ENCODE measurements at places on chromosomes 2 and 18.

DNA sequence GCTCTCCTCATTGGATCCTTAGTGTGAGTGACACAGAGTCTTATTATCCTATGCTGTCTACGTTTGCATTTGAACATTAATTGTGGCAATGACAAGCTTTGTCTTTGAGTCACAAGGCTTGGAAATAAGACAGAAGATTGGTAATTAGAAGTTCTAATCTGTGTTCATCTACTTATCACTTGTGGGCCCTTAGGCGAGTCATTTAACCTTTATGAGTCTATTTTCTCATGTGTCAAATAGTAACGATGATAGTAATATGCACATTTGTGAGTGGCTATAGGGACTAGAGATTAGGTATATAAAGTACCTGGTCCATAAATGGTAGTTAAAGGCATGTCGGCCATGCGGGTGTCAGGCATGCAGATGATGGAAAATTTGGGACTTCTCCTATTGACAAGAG is 105.6 kb upstream of the NABP1 start:
- no peak for DNase-seq

DNA sequence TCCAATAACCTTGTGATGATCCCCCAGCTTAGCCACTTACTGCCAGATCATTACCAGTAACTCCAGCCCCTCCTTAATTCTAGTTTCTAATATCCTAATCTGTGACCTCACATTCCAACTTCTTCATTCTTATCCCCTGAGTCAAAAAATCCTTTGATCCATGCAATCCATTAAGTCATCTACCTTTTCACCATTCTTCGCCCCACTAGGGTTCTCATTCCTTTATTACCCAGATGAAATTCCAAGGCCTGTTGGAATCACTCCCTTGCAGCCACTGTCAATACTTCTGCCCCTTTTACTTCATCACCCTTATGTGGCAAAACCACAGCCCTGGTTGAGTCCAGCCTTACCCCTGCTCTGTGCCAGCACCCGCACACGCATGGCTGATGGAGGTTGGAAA is 20.3 kb upstream of the IL36G start:
- DNase-seq, result no peak

GRCh38 chr2:152418688-152419087 is 83.7 kb downstream of the FMNL2 start:
- DNase-seq, result no peak

DNA sequence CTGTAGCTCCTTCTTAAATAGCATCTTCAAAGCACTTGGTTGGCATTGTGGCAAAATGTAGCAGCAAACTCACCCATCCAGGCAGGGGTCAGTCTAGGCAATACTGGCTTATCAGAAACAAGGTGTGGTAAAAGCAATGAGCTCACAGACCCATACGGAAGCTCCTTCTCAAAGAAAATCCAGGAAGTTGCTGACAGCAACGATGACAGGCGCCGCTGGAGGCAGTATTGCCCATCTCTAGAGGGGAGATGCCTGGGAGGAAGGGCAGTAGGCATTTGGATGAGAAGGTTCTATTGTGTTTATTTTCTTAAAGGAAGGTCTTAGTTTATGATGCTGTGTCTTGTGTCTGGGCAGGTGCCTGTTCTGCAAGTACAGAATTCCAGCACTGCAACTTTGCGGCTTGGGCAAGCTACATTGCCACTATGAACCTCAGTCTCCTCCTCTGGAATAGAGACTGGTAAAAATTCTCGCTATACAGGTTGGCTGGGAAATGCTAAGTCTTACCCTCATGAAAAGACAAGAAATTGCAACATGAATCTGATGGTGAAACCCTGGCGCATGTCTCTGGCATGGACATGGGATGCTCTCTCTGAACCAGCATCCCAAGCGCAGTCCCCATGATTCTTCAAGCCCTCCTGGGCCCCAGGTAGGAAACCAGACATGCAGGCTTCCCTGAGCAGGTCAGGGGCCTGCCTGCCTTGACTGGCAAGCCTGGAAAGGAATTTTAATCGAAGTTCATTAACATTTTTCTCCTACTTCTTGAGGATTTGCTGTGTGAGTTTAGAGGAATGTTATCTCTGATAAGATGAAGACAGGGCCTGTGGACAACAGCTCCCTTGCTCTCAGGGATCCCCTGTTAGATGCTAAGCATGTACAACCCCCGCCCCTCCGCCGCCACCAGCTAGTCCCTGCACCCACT is 156.0 kb downstream of the TFCP2L1 start:
- no peak for DNase-seq

DNA sequence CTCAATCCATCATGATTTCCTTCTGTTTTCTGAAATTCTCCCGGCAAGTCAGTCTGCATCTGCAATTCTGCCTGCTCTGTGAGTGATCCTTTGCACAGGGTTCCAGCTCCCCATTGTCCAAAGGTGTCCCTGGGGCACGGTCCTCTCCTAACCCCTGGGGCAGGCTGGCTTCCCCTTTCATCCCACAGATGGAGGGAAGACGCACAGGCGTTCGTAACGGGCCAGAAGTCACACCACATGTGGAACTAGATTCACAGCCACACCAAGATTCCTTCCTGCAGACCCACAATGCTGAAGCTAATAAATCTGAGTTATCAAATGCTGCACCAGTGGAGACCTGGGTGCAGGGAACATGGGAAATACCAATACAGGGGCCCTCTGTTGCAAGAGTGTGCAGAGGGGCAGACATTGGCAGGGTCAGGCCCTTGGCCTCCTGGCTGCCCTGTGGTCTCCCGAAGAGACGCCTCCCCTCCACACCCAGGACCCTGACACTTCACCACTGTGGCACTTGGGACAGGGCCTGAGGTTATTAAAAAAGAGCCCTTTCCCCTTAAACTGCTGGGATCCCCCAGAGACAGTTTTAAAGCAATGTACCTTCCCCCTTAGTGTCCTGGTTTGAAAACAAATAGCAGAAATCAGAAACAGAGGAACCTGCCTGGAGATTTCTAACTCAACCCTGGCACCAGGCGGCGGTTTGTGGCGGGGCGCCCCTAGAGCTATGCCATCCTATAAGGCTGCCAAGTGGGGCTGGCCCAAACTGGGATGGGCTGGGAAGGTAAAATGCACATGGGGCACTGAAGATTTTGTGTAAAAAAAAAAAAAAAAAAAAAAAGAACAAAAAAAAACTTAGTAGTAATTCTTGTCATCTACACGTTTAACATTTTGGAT is 15.4 kb downstream of the ZNF516 start:
- no peak for DNase-seq

- no peak for DNase-seq
These were observed 376.8 kb downstream of the TSN start for GRCh38 chr2:122132147-122132691.

DNA sequence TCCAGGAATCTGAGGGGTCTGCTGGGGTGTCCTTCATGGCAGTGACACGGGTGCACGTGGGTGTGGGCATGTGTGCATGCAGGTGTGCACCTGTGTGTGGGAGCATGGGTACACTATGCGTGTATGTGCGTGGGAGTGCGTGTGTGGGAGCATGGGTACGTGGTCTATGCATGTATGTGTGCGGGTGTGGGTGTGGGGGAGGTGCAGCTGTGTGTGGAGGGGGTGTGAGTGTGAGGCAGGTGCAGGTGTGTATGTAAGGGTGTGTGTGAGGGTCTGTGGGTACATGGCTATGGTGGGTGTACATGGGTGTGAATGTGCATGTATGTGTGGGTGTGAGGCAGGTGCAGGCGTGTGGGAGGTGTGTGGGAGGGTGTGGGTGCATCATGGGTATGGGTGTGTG is 36.3 kb downstream of the EIPR1 start:
- DNase-seq, result no peak

DNA sequence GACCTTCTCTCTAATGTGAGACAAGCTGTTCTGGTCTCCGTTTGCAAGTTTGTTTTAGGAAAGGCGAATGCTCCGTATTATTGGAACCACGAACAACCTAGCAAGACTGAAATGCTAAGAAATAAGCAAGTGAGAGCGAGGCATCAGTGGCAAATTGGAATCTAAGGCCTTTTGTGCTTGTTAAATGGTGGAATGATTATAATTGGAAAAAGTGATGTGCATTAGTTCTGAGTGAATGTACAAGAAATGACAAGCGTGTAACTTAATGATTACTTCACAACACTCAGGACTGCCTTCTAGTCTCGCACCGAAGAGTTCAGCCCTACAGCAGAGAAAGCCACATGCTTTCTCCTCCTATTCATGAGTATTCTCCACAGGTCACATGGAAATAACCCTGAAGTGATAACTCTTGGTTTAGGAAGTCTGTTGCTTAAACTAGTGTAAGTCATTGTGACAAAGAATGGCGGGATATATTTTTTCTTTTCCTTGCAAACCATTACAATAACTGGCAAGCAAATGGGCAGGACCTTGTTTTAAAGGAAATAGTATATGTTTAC is 392.2 kb upstream of the FIGN start:
- no peak for DNase-seq

GRCh38 chr2:222878301-222878876 is 17.6 kb downstream of the ACSL3 start:
- DNase-seq, result no peak

DNA sequence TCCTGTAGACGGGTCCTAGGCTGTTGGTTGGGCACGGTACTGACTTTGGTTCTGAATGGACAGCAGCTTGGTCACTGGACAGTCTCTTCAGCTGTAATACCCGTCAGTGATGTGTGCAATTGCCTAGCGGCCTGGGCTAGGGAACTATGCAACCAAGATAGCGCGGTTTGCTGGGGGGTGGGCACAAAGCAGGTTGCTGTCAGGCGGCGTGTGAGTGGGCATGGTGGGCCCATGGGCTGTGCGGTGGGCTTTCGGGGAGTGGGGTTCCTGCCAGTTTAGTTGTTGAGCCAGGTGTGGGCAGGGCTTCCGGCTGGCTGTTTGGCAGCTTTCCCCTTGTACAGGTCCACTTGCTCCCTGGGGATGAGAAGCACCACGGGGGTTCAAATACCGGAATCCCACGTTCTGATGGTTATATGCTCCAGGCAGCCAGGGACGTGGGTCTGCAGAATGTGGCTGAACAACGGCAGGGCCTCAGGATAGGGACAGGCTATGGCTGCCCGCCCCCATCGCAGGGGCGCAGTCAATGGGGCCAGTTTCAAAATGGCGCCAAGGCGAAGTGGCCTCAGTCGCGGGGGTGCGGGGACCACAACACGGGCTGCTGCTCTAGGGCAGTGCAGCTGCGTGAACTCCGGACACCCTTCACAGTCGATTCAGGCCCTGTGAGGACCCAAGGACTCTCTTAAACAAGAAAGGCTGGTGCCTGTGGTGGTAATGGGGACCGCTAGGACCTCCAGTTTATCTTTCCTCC is 407.5 kb upstream of the FIGN start:
- DNase-seq, result no peak

DNA sequence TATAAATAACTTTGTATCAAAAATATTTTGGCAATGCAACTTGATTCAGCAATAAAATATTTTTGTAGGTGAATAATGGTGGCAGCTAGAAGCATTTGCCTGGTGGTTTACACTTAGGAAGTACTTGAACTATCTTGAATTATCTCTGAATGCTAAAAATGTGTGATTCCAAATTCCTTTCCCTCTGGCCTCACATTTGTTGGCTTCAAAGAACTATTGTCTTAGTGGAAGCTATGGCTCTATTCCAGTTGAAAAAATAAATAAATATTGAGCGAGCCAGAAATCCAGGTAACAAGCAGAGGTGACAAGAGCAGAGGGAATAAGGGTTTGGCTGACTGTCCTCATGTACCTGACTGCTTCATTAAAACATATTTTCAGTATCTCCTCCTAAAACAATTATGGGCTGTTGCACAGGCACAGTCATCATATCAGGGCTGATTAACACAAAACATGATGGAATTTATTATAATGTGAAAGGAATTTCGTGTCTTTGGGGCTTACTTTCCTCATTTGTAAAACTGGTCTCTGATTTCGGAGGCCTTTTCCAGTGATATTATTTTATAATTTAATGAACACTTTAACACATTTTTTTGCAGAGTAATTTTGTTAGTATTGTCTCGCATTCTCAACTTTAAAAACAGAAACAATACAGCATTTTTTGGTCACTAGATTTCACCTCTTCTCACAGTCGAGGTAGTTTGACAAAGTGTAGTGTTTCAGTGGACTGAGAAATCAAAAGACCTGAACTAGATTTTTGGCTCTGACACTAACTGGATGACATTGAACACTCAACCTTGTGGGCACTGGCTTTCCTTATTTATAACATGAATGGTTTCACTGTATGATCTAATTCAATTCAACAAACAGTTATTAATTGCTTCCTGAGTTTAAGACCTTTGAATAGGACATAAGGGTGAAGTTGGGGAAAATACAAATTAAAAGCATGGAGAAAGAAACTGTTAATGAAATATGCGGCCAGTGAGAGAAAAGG is 7.8 kb upstream of the CAVIN2 start:
- DNase-seq, result no peak

DNA sequence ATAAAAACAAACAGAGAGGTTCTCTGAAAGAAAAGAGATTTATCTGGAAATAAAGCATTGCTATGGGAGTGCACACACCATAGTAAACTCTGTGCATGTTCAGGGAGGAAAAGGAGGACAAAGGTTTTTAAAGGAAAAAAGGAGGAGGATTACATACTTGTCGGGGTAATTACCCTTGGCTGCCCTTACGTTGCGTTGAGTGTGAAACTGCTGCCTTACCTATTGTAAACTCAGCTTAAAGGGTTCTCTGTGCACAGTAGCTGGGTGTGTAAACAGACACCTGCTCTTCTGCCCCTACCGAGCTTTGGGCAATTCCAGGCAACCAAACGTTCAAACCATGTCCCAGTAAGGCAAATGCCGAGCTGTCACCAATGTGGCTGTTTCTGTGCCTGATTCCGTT is 29.6 kb upstream of the PXDN start:
- DNase-seq, result no peak

- DNase-seq, result no peak
These were observed 60.0 kb downstream of the RNF144A start for GRCh38 chr2:6977113-6977741.

DNA sequence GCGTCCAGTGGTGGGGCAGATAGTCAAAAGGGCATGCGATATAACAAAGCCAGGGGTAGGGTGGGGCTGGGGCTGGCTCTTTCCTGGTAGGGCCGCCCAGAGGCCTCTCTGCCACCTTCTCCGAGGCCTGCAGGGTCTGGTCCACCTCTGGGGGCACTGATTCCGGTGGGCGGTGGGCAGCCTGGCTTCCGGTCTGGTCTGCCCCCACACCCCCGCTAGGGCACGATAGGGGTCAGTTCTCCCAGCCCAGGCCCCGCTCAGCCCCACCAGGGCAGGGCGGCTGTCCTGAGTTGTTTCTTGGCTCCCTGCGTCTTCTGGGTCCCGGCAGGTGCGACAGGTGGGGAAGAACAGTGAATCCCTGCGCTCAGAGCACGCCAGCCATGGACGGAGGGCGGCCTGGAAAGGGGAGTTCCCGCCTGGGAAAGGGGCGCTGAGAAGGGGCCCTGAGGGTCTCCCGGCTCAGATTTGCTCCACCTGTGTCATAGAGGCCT is 707 bp upstream of the ERFE start:
- DNase-seq, result no peak

GRCh38 chr18:13453714-13454113 is 235.2 kb downstream of the LDLRAD4 start:
- DNase-seq, result no peak

- no peak for DNase-seq
These were observed 33.3 kb downstream of the BMP10 start for GRCh38 chr2:68837861-68838341.

- no peak for DNase-seq
These were observed 34.7 kb upstream of the MARCHF7 start for GRCh38 chr2:159677654-159678053.

Data from right renal pelvis (tissue), 4 donors.